ENCODE measurements at places on chromosomes 1 and 21. TPM values are rescaled to one million over a fixed set of nuclear protein-coding genes. Genes with fewer than 3 reads are reported as not detected.

PCP4 gene
- not detected for total RNA-seq

IFNLR1 gene
- total RNA-seq = under 0.01 TPM

SERPINC1 gene
- under 0.01 TPM for total RNA-seq

COL8A2 gene
- 0.81 TPM for total RNA-seq

DNA sequence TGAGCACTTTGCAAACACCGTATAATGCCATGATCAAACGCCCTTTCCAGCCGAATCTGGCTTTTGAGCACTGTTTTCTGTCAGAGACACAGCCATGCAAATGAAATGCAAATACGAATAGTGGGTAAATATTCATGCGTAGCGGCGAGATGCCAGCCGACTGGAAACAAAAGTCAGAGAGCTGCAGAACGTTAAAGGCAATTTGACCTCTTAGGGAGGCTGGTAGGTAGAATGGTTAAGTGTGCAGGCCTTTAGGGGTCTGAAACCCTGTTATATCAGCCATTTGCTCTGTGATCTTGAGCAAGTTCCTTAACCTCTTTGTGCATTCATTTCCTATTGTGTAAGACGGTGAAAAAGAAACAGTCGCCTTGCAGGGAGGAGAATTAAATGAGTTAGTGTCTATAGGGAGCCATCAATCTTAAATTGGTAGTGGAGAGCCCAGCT, 6.5 kb upstream of the SDHB start:
- DNase-seq = no peak

- no peak for DNase-seq
These were observed 69.8 kb downstream of the SLC35A3 start for GRCh38 chr1:100039591-100039990.

- DNase-seq = no peak
These were observed 67.7 kb downstream of the GPATCH2 start for GRCh38 chr1:217563179-217563578.
